ENCODE measurements at places on chromosomes 7 and 10.

DNA sequence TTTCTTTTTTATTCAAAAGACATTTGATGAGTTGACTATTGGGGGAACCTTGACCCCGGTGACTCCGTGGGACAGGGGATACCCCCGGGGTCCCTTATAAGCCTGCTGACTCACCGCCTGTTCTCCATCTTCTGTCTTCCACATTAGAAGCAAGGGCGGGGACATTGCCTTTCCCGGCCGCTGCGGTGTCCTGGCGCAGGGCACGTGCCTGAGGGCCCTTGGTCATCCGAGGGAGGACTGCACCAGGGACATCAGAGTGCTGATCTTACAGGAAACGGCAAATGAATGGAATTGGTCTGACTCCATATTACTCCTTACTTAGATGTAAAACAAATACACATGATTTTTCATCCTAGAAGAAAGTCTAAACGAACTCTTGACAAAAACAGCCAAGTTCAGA is 170.1 kb downstream of the CUX1 start:
- no peak for DNase-seq

DNA sequence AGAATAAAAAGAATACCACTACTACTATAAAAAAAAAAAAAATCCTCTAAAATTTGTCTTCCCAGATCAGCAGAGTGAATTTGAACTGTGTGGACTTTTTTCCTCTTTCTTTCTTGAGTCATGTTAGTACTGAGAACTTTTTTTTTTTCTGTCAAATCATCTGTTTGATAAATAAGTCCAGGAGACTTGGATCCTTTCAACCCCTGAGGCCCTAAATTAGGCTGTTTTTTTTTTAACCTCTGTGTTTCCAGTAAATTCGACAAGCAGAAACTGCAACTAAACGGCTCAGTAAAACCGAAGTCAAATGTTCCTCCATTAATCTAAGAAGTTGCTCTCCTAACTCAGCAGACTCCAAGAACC is 2.7 kb downstream of the MAP3K8 start:
- DNase-seq, result no peak

DNA sequence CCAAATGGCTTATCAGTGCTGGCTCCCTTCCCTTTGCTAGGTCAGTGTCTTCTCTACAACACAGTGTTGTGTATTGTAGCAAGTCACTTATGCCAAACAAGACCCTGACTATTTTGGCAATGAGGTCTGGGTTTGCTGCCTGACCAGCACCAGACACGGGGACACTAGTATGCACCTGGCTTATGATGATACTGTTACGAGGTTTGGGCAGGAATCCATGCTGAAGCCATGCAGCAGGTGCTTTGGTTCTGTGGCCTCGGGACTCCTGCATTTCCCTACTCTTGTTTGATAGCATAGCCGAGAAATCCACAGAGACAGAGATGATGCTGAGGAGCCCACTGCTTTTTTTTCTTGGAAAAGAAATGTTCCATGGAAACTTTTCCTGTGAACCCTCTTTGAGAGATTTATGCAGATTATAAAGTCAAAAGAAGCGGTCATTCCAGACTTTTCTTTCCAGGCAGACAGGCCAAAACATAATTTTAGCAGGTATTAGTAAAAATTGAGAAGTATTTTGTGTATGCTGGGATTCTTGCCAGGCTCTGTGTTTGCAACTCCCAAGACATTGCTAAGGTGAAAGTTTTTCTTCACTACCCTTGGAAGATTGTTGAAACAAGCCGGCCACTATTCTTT is 291.1 kb downstream of the BBS9 start:
- DNase-seq, result no peak

GRCh38 chr10:110151467-110151866 is 55.9 kb upstream of the MXI1 start:
- no peak for DNase-seq

DNA sequence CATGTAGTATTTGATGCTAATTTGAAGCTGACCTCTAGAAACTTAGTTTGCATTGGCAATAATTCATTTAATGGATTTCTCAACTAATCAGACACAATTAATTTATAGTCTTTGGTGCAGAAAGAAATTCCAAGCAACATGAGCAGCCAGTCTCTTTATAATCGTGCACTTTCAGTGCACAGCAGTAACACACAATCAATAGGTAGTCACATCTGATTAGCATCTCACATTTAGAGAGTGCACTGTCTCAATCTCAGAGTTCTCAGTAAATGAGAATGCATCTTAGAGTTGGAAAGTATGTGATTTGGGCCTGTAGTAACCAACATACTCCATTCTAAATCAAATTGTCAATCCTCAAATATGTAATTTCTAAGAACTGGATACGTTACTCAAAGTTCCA is 377.6 kb downstream of the POM121L12 start:
- no peak for DNase-seq

- DNase-seq, result no peak
Observed at GRCh38 chr7:42727451-42727850, 184.4 kb downstream of the C7orf25 start.

DNA sequence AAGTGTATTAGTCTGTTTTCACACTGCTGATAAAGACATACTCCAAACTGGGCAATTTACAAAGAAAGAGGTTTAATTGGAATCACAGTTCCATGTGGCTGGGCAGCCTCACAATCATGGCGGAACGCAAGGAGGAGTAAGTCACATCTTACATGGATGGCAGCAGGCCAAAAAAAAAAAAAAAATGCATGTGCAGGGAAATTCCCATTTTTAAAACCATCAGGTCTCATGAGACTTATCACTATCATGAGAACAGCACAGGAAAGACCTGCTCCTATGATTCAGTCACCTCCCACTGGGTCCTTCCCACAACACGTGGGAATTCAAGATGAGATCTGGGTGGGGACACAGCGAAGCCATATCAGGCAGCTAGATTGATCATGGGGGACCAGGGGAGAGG is 136.8 kb downstream of the EXOC4 start:
- no peak for DNase-seq

DNA sequence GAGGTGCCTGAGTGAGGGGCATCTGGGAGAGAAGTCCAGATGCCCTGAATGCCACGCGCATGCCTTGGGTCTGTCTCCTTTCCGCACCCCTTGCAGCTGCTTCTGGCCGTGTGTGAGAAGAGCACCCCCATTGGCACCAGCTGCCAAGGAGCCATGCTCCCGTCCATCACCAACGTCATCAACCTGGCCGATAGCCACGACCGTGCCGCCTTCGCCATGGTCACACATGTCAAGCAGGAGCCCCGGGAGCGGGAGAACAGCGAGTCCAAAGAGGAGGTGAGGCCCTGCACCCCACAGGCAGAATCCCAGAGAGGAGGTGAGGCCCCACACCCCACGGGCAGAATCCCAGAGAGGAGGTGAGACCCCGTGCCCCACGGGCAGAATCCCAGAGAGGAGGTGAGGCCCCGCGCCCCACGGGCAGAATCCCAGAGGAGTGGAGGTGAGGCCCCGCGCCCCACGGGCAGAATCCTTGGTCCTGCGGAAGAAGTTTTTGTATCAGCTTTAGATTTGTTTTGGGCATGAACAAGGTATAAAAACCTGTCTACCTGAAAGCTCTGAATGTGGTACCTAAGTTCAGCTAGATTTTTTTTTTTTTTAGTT is 91.8 kb downstream of the TRRAP start:
- DNase-seq, result no peak

- no peak for DNase-seq
Observed at GRCh38 chr7:45988405-45989057, 67.5 kb upstream of the IGFBP3 start.

- no peak for DNase-seq
Observed at GRCh38 chr10:62183442-62183841, 85.2 kb downstream of the RTKN2 start.

DNA sequence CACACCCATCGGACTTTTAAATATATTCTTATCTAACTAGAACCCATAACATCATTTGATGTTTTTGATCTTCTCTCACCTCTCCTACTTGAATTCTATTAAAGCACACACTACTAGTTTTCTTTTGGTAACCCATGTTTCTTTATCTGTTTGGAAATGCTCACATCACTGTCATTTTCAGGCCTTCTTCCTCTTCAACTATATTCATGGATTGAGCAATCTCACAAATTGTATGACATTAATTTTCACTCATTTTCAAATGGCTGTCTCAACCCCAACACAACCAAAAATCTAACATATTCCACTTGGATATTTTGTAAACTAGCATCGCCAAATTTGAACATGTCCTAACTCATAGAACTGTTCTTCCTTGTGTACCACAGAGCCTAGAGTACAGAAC is 488.0 kb upstream of the SEMA3A start:
- DNase-seq, result no peak

DNA sequence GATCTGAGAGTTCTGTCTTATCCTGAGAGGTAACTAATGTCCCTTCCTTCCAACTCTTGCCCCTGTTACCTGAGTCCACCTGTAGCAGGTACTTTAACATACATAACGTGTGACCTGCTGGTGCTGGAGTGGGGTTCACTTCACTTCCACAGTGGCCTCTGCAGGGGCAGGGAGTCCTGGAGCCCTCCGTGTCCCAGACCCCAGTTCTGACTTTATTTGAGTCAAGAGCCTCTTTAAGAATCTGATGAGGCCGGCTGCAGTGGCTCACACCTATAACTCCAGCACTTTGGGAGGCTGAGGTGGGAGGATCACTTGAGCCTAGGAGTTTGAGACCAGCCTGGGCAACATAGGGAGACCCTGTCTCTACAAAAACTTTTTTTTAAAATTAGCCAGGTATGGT is 117.0 kb upstream of the RET start:
- no peak for DNase-seq

- DNase-seq, result no peak
Observed at GRCh38 chr10:6593241-6593671, 13.2 kb upstream of the PRKCQ start.

GRCh38 chr7:8146106-8146787 is 115.7 kb downstream of the ICA1 start:
- DNase-seq, result no peak

GRCh38 chr7:133349101-133349500 is 96.2 kb downstream of the EXOC4 start:
- no peak for DNase-seq

DNA sequence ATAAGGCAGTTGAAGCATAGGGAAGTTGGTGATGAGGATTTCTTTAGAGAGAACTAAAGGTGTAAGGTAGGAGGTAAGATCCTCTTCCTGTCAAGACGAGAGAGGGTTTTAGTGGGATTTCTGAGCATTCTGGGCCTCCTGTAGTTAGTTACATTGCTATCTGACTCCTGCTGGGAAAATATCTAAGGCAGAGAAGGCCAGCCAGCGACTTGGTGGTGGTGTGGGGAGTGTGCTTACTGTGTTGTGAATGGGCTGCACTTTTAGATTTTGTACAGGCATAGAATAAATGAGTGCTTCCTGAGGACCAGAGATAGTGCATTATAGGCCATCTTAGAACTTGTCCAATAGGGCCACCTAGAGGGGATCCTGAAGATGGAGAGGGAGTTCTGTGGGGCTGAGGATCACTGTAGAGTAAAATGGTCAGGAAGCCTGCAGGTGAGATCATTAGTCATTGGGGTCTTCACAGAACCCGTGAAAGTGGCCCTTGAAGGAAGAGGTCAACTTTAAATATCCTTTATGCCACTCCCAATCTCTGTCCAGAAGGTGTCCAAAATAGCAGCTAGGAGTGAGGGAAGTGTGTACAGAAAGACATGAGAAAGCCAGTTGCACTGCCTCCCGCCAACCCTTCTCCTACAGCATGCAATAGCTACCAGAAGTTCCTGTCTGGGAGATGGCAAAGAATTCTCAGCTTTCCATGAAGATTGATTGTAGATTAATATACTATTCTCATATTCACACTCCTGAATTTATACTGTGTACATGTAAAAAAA is 266.6 kb downstream of the POLR1F start:
- no peak for DNase-seq

GRCh38 chr7:27921081-27921836 is 181.3 kb downstream of the TAX1BP1 start:
- DNase-seq, result no peak

DNA sequence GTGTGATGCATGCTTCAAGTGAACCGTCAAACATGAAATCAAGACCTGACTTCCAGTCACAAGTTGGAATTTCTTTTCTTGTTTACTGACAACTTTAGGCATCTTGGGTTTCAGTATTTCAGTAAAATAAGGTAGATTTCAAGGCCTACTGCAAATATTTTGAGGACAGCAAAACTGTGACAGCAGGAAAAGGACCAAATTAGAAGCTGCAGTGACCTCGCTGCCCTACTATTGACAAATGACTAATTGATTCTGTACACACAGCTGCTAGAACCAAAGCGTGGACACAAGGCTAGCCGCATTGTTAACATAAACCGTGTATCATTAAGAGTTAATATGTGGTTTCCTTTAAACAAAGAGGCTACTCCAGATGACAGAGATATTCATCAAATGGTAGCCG is 105.7 kb upstream of the SEC61G start:
- no peak for DNase-seq

DNA sequence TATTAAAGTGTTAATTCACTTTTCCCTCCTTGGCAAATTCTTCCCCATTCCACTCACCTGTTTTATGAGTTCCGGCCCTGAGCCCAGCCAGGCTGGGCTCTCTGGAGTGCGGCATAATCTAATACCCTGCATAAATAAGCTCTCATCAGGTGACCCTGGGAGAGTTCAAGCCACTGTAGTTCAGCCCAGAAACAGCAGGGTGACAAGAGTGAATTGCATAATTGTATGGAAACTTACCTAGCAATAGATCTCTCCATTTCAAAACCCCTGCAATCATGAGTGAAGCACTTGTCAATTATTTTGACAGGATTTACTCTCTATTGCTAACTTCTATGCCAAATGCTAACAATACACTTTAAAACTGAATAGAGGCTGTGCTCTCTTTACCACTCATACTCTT is 94.7 kb downstream of the OSBPL3 start:
- DNase-seq, result no peak

- DNase-seq, result no peak
Observed at GRCh38 chr10:72470666-72471065, 115.9 kb upstream of the DNAJB12 start.

- no peak for DNase-seq
Observed at GRCh38 chr7:74138945-74139843, 35.0 kb upstream of the EIF4H start.

- DNase-seq, result no peak
Observed at GRCh38 chr7:106059556-106059955, 52.6 kb downstream of the SYPL1 start.

GRCh38 chr10:112952282-112953173 is 2.5 kb downstream of the TCF7L2 start:
- no peak for DNase-seq

- DNase-seq, result no peak
Observed at GRCh38 chr7:131882321-131882720, 325.9 kb upstream of the PODXL start.
